ENCODE measurements at places on chromosomes 12 and 14.
A peak's percentile ranks its signal among the peaks of the same experiment; 100 is the strongest.

DNA sequence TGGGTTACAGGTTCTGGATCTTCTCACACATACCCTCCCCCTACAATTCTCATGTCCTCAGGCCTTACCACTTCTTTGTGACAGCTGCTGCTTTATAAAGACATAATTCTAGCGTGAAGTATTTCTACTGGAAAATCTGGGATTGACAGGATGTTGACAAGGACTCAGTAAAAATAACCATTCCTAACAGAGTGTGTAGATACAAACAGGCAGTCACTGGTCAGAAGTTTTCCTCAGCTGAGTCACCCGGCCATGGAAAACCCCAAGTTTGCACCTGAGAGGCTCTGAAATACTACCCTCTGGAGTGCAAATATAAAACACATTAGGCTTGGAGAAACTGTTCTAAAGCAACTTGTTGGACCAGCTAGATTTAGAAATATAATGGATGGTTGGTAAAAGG, 54.4 kb downstream of the SPPL3 start:
- no peak for DNase-seq

DNA sequence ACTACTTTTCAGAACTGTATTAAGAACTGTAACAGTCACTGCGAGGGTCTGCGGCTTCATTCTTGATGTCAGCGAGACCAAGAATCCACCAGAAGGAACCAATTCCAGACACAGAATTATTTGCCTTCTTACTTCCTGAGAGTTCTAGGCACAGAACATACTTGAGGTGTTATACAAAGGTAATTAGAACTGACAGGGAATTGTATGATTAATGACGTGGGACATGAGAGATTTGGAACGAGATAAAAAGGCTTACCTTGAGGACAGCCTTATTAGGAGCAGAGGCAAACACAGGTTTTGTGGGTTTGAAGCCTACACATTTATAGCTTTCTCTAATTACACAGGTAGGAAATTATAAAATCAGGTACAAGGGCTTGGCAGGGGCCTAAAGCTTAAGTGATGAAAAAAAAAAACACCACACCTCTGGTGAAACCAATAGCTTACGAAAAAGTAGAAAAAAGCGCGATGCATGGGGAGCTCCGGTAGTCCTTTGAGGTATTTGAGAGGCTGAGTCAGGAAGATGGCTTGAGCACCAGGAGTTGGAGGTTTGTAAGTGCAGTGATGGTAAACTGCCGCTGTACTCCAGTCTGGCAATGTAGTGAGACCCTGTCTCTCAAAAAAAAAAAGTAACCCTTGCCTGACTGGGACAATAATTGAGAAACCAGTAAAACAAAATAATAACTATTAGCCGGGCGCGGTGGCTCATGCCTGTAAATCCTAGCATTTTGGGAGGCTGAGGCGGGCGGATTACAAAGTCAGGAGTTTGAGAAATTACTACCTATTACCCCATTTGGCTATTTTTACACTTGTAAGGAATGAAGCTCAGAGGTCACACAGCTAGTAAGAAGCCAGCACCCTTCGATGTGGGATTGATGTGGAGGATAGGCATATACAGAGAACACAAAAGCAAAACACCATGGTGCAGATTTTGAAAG, 795 bp upstream of the ACOT2 start:
- DNase-seq: no peak

DNA sequence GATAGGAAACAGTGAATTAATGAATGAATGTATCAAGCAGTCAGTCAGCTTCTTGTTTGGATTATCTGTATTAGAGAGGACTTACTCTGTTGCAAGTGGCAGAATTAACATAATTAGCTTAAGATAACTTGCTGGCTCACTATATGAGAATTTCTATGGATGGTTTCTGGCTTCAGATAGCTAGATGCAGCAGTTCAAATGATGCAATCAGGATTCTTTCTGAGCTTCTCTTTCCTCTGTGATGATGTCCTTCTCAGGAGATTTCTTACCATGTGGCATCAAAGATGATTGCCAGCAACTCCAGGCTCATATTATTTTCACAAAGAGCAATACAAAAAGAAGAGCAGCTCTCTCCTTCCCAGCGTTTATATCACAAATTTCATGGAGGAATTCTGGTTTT, 30.7 kb downstream of the FRMD6 start:
- DNase-seq: no peak

GRCh38 chr14:103105580-103106150, 11.1 kb downstream of the EXOC3L4 start:
- DNase-seq: peak; percentile 61

DNA sequence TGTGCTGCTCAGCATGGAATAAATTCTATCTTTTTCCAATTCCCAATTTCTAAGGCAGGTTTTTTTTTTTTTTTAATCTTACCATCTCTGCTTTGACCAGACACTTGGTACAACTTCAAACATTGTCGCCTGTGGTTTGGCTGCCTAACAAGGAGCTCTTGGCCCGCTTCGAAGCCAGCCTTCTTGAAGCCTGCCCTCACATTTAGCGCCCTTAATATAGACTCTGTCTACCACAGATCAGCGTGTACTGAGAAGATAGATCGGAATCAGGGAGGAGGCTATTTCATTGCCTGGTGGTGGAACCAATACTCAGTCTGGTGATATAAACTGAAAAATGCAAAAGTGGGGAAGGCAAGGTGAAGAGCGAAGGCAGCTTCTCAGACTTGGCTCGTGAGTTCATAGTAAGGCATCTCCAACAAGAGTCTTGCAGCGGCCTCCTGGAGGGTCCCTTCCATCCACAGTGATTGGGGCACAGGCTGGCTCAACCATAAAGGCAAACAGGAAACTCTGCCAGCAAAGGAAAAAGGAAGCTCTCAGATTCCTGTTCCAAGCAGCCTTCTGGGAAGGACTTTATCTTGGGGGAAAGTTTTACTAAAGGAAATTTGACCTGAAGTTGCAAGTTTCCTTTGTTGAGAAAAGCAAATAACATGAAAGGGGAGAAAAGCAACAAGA, 103.2 kb upstream of the BCL2L14 start:
- no peak for DNase-seq

DNA sequence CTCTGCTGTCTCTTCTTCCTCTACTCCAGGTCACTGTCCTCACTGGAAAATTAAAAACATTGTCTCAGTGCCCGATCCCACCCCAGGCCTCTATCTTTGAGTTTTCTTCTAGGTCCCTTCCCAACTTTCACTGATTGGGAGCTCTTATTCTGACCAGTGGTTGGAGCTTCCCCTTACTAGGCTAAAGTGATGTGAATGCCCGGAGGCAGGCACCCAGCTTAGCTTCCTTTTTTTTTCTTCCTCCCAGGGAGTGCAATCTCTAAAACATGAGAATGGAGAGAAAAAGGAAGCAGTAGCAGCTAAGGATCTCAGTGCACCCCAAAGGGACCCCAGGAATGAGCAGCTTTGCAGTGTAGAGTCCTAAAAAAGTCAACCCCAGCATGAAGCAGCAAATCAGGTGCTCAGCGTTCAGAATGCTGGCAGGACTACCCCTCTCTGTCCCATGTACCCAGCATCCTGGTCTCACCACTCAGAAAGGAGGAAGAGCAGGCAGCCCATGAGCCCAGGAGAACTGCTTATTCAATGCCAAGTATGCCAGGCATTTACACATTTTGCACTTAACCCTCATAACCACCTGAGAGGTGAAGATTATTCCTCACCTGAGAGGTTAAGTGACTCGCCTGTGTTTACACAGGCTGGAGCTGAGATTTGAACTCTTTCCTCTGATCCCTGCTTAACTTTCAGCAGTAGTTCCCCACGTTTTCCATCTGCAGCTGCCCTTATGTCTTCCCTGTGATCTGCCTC, 146.2 kb upstream of the PWP1 start:
- no peak for DNase-seq

- no peak for DNase-seq
Observed at GRCh38 chr12:108333898-108334699, 5.0 kb downstream of the CMKLR1 start.

DNA sequence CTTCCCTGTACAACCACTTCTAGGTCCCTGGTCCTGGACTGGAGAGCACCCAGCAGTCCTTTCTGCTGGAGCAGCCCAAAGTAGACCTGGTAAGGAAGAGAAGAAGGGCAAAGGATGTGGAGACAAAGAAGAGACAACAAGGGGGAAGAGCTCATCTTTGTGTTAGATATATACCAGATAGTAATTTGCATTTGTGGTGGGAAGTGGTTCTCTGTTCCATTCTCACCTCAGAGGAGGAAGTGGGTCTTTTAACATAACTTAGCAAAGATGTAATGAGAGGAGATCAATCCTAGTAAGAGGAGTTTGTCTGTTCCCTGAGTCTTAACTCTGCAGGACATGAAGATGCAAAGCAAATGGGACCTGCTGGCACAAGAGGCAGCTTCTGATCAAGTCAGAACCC, 8.0 kb downstream of the CCDC198 start:
- DNase-seq: no peak

DNA sequence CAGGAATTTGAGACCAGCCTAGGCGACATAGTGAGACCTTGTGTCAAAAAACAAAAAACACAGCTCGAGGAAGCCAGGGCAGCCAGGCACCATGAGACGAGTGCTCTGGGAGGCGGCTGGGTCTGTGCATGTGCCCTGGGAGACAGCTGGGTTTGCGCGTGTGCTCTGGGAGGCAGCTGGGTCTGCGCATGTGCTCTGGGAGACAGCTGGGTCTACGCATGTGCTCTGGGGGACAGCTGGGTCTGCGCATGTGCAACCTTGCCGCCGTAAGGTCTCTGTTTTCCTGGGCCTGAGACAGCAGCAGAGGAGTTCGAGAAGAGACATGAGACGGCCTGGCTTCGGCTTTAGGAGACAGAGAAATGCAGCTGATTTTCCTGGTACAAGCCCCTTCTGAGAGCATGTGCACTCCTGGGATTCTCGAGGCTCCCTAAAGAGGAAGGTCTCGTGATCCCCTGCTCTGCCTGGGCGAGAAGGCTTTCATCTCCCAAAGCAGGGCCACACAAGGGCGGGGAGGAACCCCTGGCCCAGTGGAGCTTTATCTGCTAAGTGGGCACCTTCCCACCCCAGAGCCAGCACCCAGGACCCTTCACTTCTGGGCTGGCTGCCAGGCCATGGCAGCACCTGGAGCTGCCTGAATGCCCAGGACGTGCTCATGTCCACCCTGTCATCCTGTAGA, 3.5 kb upstream of the BDKRB1 start:
- no peak for DNase-seq
